ENCODE measurements at places on chromosomes 7 and 10.

GRCh38 chr7:44373418-44373740, 48.0 kb upstream of the CAMK2B start:
- no peak for DNase-seq

GRCh38 chr7:22990588-22990949, 23.4 kb downstream of the HYCC1 start:
- DNase-seq: no peak

DNA sequence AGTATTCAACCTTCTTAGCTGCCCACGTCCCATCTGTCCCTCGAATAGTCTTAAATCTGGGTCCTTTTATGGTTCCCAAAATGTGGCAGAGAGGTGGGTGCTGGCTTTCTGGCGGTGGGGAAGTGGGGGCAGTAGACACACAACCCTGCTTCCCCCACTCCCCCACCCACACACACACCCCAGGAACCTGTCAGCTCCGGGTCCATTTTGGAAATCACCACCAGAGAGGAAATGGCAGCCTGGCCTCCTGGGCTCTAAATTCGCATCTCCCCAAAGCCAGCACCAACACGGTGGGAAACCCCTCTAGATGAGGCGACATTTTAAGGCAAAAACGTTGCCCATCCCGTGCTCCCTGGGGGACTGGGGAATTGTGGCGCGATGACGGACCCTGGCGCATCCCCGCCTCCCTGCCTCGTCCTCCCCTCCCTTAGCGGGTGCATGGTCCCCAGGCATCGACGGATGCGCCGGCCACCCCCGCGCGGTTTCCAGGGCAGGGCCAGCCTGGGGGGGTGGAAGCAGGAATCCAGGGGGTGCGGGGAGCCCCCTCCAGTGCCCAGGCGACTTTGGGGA, 702 bp downstream of the TMEM130 start:
- no peak for DNase-seq

GRCh38 chr10:649798-650440, 39.5 kb downstream of the DIP2C start:
- peak; percentile 97 for DNase-seq

DNA sequence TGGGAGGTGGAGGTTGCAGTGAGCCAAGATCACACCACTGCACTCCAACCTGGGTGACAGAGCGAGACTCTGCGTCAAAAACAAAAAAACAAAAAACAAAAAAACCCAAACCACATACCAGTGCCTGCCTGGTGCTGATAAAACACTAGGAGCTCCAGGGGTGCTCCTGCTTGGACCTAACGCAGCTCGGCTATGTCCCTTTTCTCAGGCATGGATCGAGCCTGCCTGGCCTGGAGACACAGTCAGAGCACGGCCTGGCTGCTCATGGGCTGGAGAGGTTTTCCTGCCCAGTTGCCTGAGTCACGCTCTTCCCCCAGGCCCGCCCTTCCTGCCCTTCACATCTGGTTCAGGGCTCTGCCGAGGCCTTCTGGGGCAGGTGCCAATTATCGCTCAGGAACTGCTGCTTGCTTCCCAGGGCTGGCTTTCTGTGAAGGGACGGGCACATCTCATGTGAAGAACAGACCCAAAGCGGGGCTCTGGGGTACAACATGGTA, 12.6 kb upstream of the NPFFR1 start:
- DNase-seq: no peak

DNA sequence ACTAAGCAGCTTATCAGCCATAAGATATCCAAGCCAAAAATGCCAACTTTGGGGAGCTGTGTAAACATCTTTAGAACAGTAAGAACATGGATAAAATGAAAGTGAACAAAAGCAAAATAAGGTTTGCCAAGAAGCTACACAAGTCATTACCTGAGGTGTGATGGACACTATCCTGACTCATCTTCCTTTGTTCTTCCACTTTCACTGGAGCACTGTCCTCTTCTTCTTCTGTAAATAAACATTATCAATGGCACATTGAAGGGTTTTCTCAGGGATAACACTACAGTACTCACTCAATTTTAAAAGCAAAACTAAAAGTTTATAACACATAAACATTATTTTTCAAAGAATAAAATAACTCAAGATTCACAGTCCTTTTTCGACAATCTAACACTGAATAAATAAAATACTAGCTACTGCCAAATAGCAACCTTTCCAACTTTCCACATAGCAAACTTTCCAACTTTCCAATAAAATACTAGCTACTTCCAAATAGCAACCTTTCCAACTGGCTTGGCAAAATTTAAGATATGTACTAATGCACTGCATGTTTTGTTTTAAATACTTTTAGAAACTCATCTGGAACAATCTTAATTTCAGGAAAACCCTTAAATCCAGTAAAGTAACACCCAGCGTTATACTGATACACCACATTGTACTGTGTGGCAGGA, 174.1 kb downstream of the SKAP2 start:
- DNase-seq: no peak

DNA sequence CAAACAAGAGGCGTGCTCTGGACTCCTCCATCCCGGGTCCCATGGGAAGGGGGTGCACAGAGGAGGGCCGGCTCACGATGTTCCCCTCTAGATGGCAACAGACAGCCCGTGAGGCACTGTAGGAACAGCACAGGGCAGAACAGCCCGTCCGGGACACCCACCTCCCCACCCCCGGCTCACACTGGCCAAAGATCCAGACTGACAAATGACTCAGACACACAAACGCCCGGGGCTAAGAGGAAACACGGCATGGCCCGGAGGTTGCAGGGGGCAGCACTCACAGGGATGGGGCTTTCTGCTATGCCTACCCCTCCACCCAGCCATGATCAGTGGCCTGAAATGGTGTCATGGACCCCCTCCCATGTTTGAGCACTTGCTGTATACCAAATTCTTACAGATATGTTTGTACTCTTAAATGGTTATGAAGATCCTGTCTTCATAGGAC, 4.9 kb upstream of the ELN start:
- DNase-seq: peak; percentile 45

DNA sequence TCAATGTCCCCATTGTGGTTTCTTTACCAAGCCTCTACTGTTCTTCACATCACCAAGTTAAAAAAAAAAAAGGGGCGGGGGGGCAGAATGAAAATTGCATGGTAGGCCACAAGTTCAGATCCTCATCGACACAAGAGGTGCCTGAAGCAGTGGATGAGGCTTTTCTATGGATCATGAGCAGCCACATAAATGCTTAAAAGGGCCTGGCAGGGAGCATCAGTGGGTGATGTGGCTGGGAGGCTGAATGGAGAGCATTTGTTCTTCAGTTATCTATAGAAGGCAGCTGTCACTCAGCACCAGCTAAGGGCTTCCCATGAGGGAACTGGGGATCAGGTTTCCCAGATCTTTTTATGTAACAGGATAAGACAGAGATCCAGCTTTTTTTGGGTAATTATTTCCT, 117.9 kb downstream of the CFTR start:
- no peak for DNase-seq

DNA sequence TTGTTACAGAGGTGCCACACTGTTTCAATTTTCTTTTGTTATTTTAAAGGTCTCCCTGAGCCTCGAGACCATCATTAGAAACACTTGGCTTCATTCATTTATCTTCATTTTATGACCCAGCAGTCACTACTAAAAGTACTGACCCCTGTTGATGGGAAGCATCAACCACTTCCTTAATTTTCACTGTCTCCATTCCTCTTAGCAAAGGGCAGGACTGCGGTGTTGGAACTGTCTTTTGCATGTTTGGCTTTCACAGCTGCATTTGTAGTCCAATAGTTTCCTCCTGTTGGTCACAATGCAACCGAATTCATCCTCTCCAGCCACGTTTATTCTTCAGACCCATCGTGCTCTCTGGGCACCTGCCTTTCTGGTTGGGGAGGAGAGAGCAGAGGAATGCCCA, 46.7 kb upstream of the PDZD8 start:
- no peak for DNase-seq

DNA sequence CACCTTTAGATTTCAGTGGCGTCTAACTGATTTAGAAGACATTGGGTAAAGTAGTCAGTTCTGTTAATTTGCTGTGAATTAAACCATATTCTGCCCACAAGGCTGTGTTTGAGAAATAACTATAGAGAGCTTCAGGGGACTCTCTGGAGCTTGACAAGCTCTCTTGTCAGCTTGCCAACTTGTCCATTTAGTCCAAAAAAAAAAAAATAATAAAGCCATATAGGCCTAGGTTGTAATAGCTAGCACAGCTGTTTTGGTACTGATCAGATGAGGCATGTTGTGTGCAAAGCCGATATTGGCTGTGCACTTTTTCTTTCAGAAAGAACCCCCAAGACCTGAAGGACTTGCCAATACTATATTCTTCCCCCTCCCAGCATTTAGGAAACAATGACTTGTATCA, 20.2 kb upstream of the ZNF282 start:
- no peak for DNase-seq

GRCh38 chr10:35552650-35553342, 52.3 kb upstream of the GJD4 start:
- DNase-seq: no peak

DNA sequence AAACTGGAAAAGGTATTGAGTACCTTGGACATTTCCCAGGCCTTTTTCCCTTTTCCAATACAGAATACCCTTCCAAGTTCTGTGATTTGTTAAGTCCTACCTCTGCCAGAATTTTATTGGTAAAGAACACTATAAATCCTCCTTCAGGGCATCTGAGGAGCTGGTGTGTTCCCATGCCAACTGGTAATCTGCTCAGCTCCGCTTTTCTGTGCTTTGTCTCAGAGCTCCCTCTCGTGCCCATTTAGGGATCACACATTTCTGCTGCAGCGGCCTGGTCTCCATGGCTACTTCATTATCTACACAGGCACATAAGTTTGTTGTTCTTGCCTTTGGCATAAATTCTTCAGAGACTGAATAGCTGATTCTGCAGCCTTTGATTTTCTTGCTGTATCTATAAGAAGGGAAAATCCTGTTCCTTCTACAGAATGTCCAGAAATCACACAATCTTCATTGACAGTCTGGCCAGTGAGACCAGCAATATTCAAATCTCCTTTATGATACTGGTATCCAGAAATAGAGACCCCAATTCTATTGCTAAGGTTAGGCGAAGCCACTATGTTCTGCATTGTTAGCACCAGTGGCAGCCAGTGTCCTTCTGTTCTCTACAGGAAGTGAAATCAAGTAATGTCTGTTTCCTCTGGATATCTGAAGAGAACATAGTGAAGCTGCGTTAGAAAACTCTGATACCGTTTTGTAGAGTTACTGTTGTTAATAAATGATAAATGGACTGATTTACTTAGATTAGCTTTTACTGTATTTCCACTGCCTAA, 51.9 kb downstream of the DENND11 start:
- peak; percentile 69 for DNase-seq

DNA sequence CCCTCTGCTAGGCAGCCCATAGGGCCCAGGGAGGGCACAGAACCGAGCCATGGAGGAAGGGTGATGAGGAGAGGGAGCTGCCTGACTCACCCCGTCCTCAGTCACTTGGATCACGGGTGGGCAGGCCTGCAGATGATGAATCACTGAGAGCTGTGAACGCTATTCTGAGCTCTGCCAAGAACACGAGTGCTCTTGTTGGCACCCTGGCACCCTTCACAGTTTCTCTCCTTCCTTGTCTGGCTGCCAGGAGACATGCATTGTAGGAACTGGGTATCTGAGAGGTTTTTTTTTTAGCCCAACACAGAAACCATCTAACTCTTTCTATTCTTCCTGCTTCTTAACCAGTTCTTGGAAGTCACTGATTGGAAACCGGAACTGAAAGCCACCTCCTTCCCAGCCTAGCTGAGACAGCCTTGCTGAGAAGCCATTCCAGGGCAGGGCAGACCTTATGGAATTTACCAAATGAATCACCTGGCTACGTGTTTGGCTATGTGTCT, 82.1 kb downstream of the SLC37A3 start:
- no peak for DNase-seq

DNA sequence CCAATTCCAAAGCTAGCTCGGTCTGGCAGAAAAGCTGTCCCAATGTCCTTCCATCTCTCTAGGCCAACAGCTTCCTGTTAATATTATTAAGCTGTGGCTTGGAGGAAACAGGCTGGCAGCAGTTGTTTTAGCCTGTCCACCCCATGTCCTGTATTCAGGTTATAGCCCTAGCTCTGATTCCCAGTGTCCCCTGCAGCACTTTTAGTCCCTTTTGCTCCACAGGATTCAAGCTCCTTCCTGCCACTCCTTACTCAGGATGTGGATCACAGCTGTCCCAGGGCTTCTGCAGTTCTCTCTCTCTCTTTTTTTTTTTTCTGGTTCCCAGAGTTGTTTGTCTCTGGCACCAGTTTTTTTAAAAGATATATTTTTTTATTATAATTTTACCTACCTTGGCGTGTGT, 85.2 kb downstream of the PPP1R17 start:
- DNase-seq: no peak

- DNase-seq: no peak
These were observed 2.2 kb downstream of the BBIP1 start for GRCh38 chr10:110916554-110917346.
